Activated T-cell treated with anti-CD3 and anti-CD28 coated beads for 48 hours (primary cell): ENCODE measurements at places on chromosomes 4 and X.

GRCh38 chr4:12487000-12487399, 997.1 kb downstream of the RAB28 start:
- no peak for DNase-seq

DNA sequence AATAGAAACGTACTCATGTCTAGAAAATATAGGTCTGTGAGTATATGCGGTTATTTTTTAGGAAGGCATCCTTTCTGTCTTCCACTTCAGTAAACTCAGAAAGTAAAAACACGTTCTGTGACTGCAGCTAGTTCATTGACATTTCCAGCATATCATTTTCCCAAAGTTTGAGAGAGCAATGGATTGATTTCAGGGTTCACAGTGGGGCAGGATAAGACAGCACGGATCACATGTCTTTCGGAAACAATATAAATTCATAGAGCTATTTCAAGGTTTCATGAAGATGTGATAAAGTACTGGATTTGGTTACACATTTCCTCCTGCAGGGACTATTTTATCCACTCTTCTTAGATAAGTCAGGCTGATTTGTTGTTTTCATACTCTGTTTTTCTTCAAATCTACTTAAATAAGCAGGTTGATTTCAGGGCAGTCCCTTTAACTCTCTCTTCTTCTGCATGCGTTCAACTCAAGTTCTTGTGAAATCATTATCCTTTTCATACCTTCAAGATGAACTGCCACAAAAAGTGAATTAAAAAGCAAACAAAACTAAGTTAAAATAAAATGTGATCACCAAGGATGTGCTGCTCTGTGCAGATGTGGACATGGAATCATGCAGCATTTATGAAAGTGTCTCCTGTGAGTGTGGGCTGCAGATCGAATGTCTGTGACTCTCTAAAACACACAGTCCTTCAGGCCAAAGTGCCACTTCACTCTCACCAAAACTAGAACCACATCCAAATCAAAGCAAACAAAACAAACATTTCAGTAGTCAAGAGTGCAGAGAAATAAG, 187.7 kb downstream of the UNC5C start:
- DNase-seq: no peak

DNA sequence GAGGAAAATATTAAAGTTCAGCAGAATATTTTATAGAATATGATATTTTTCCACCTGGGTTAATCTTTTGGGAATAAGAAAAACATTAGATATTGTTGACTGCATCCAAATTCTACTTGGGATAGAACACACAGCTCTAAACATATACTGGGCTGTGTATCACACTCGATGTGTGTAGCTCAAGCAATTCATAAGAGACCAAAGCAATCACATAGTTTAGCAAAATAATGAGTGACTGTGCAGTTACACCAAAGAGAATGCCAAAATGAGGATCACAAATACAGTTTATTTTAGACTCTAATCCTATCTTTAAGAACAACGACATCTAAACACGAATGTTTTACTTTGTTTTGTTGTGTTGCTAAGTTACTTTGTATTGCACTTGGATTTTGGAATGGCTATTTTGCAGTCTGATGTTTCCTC, 101.2 kb downstream of the CBR4 start:
- no peak for DNase-seq

GRCh38 chr4:83556006-83556707, 20.2 kb downstream of the GPAT3 start:
- no peak for DNase-seq

DNA sequence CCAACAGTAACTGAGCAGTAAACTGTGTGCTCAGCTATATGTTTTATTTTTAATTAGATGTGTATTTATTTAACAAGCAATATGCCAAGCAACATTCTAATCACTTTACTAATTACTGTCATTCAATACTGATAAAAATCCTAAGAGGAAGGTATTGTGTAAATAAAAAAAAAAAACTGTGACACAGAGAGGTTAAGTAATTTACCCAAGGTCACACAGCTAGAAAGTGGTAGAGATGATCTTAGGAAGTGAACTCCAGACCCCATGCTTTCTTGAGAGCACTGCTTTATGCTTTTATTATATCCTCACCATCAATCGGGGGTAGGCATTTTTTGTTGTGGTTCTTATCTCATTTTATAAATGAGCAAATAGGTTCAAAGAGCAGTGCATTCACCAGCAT, 417.1 kb downstream of the RAB28 start:
- DNase-seq: no peak

DNA sequence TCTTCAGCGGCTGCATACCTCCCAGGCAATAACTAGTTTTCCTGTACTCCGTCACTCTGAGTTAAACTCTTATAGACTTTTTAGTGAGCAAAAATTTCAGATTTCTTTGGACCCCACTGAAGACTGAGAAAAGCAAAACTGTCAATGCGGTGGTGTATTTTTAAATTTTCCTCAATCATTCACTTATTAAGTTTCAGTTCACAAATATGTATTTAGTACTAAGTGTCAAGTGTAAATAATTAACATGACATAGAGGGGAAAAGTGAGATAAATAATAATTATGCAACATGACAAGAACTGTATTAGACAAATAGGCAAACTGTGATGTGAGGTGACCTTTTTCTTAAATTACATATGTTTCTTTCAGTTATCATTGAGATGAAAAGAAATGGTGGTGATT, 124.4 kb downstream of the NAF1 start:
- no peak for DNase-seq

DNA sequence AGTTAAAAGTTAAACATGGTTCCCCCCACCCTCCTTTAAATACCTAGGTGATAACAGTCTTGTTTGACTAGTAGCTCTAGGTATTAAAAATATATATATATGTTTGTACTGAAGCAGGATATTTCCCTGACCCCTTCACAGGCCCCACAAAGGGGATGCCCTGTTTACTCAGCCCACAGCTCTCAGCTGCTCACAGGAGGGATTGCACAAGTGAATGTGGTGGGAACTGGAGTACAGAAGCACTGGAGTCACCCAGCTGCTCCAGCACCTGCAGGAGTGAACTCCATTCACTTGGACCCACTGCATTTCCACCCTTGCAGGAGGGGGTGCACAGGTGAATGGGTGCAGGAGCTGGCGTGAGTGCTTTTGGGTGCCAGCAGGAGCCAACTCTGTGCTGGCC, 99.3 kb upstream of the TLR3 start:
- DNase-seq: no peak
